ENCODE measurements at places on chromosomes 13 and 19.
A peak's percentile ranks its signal among the peaks of the same experiment; 100 is the strongest.

GRCh38 chr13:99860745-99861144 lies 110.8 kb downstream of the ZIC5 start:
- DNase-seq = no peak

DNA sequence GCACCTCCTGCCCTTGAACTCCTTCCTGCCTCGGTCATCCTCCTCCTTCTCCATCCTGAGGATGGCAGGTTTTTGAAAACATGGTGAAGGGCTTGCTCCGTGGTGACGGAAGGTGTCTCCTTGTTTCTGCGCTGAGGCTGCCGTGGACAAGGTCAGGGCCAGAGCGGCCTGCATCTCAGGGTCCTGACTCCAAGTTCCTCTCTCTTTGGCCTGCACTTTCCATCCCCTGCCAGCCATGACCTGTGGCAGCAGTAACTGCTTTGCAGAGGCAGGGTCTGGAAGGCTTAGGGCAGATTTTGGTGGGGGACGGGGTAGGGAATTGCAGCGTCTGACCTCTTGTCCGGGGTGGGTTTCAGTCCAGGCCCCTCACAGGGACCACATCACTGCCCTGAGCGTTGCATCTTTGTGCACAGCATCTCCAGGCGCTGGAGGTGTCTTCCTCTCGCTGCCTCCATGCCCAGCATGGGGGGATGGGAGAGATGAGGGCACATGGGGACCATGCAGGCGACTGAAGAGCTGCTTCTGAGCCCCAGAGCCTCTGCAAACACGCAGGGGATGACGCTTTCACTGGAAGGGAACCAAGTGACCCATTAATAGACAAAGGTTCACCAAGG lies 216.8 kb downstream of the TEX29 start:
- DNase-seq = no peak

GRCh38 chr13:66113882-66114526 lies 1116.1 kb downstream of the PCDH9 start:
- no peak for DNase-seq

DNA sequence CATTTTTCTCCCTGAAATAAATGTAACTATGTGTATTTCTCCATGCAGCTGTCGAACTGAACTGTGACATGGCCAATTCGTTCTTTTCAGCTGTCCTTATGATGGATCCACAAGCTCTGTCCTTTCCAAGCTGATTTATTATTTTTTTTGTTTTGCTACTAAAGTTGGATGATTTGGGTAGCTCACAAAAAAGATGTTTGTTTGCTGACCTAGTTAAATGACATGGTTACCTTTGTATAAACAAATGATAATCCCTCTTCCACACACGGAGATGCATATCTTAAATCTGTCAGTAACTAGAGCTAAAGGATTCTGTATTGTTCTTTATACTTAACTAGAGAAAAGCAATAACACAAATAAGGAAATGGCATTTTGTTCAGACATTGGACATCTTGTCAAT lies 884.3 kb upstream of the PCDH20 start:
- DNase-seq = no peak

DNA sequence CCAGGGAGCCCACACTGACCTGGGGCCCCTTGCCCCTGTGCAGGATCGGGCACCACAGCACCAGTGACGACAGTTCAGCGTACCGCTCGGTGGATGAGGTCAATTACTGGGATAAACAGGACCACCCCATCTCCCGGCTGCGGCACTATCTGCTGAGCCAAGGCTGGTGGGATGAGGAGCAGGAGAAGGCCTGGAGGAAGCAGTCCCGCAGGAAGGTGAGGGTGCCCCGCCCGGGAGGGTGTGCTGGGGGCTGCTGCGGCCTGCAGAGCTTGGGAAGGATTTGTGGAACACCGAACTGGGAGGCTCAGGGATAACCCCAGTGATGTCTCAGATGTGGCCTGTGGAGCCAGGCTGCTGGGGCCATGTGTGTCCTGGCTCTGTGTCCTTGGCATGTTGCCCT lies 4.2 kb downstream of the B3GNT8 start:
- DNase-seq = no peak

DNA sequence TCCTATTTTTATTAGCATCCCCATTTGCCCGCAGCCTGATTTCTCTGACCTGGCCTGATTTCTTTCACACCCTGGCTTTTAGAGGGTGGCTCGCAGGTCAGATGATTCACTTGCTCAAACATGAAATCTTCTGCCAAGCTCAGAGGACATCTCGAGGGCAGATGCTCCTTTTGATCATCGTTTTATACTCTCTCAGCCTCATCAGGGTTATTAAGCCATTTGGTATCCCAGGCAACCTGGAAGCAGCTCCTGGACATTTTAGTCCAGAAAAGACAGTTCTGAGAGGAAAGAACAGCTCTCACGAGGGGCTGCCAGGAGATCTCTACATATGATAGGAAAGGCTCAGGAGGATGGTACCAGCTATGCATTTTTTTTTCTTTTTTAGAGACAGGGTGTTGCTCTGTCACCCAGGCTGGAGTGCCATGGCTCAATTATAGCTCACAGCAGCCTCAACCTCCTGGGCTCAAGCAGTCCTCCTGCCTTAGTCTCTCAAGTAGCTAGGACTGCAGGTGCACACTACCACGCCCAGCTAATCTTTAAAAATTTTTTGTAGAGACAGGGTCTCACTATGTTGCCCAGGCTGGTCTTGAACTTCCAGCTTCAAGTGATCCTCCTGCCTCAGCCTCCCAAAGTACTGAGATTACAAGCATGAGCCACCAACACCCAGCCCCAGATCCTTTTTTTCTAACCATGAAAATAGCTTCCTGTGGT lies 165.4 kb downstream of the KATNAL1 start:
- DNase-seq = no peak

GRCh38 chr13:67224148-67224846 lies 5.8 kb downstream of the PCDH9 start:
- DNase-seq = peak; percentile 60

GRCh38 chr19:49437231-49437630 lies 4.1 kb downstream of the SLC17A7 start:
- no peak for DNase-seq

DNA sequence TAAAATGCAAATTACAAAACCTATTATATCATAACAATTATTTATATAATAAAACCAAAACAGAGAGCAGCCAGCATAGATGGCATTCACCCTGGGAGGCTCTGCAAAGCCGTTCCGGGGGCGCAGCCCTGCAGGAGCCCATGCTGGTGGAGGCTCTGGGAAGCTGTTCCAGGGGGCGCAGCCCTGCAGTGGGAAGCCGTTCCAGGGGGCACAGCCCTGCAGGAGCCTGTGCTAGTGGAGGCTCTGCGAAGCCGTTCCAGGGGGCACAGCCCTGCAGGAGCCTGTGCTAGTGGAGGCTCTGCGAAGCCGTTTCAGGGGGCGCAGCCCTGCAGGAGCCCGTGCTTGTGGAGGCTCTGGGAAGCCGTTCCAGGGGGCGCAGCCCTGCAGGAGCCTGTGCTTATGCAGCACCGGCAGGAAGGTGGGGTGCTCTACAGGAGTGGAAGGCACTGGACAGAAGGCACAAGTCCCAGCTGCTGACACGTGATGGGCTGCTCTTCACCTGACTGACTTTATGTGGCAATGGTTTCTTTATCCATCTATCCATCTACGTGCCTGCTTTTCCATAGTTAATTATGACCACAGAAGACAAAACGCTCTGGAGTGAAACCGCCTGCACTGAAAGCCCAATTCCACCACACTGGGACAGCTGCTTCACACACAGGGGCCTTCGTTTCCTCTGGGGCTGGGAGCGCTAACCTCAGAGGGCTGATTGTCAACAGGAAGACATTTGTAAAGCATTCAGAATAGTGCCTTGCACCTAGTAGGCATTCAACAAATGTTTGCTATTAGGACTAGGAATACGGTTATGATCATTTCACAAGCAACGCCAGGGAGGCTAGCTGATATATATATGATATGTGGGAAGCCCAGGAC lies 23.7 kb downstream of the PCID2 start:
- DNase-seq = no peak

DNA sequence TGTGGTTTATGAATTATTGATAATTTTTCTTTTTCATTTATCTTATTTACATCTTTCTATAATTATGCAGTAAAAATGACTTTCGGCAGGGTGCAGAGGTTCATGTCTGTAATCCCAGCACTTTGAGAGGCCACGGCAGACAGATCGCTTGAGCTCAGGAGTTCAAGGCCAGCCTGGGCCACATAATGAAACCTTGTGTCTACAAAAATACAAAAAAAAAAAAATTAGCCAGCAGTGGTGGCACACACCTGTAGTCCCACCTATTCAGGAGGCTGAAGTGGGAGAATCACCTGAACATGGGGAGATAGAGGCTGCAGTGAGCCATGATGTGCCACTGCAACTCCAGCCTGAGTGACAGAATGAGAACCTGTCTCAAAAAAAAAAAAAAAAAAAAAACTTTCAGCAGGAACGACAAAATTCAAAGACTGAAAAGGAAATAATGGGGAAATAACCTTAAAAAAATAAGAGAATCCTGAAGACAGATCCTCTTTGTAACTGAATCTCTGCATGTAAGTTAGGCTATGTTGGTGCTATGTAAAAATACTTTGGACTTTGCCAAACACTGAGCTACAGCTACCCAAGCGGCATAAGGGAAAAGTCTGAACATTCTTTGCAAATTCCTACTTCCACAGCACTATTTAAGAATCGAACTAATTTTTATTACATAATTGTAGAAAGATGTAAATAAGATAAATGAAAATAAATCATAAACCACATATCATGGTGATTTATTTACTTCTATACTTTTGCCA lies 36.7 kb upstream of the WDFY2 start:
- no peak for DNase-seq

- DNase-seq = no peak
Observed at GRCh38 chr13:43884222-43884621, 4.5 kb downstream of the LACC1 start.

- no peak for DNase-seq
Observed at GRCh38 chr19:29708554-29709439, 6.3 kb downstream of the C19orf12 start.

Data from DMS153 (cell line).